ENCODE measurements at places on chromosomes 6 and 20.

- no peak for DNase-seq
These were observed 88.1 kb downstream of the SNAP25 start for GRCh38 chr20:10306440-10307358.

- no peak for DNase-seq
These were observed 573 bp downstream of the SNX3 start for GRCh38 chr6:108260126-108260808.

GRCh38 chr6:130696806-130697205 lies 130.4 kb upstream of the SMLR1 start:
- DNase-seq = no peak

- no peak for DNase-seq
These were observed 55.3 kb downstream of the DLL1 start for GRCh38 chr6:170235391-170236125.

DNA sequence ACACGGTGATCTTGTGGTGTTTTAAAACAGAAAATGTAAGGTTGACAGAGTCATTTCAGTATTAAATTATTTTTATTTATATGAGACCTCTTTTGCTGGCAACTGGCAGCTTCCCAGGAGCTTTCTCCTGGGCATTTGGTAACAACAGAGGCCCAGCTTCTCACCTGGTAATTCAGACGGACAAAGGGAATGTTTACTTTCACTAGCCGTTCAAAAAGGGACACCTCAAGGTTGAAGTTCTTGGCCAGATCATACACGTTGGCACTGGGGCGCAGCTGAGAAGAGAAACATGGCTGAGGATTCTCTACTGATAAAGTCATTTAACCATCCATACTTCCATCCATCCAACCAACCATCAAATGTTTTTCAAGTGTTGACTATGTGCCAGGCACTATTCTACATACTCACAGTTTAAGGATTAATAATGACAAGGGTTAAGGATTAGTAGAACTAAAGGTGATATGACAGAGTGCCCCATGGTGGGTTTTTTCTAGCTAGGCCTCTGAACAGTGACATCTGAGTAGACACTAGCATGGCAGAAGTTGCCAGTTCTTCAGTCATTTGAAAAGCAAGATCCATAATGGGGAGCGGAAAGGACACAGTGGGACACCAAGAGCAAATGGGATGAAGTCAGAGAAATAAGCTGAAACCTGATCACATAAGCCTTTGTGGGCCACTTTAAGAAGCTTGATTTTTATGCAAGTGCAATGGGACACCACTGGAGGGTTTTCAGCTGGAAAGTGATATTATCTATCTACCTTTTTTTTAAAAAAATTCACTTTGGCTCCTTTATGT lies 25.1 kb downstream of the ZNFX1 start:
- no peak for DNase-seq

DNA sequence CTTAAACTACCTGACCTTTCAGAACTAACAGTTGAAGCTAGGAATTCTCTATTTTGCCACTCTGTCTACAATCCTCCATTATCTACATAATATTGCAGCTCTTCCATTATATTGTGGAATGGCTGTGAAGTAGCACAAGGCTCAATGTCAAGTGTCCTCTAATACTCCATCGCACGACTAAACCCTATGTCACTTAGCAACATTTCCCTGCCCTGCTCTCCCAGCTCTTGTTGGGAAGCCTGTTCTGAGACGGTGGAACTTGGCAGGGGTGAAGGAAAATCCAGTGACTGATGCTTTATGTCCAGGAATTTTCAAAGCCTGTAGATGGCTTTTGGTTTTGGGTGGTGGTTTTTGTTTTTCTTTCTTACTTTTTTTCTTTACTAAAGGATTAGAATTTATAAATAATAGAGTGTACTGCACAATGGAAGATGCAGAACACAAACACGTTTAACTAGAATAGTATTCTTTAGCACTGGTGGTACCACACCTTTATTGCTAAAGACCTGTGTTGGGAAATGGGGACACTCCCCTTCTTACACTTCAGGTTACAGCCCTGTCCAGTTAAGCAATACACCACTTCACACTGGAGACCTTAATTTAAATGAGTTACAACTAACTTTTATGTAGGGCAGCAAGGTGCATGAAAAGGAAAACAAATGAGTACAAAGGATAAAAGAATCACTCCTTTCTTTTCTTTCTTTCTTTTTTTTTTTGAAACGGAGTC lies 20.7 kb upstream of the AMD1 start:
- DNase-seq = no peak

DNA sequence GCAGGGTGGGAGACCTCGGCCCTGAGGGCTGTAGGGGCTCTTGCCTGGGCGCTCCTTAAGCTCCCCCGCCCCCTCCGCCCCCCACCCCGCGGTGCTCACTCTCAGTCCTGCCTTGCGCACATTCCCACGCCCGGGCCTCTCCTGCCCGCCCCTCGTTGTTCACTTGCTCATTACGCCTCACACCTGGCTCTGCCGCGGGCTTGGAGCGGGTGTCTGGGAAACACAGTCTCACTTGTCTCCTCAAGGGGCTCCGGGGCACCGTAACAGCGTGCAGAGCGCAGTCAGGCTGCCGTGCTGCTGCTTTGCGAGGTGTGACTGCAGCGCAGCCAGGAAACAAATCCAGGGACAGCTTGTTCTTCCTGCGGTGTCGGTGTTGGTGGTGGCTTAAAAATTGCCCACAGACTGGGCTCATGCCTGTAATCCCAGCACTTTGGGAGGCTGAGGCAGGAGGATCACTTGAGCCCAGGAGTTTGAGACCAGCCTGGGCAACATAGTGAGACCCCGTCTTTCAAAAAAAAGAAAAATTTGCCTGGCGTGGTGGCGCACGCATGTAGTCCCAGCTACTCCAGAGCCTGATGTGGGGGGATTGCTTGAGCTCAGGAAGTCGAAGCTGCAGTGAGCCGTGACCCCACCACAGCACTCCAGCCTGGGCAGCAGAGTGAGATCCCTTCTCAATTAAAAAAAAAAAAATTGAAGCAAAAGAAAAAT lies 4.6 kb downstream of the NPBWR2 start:
- no peak for DNase-seq

- no peak for DNase-seq
These were observed at the start of gene ANGPT4 for GRCh38 chr20:916125-916799. ANGPT4 (minus strand) TSS chr20:916334; CDS start chr20:916214, 120 bp downstream.

Measured in stimulated activated CD8-positive, alpha-beta memory T cell treated with anti-CD3 and anti-CD28 coated beads, Interleukin-15, amount 100 ng/mL, for 4 hours (primary cell).